ENCODE measurements at places on chromosomes 5 and 9.

DNA sequence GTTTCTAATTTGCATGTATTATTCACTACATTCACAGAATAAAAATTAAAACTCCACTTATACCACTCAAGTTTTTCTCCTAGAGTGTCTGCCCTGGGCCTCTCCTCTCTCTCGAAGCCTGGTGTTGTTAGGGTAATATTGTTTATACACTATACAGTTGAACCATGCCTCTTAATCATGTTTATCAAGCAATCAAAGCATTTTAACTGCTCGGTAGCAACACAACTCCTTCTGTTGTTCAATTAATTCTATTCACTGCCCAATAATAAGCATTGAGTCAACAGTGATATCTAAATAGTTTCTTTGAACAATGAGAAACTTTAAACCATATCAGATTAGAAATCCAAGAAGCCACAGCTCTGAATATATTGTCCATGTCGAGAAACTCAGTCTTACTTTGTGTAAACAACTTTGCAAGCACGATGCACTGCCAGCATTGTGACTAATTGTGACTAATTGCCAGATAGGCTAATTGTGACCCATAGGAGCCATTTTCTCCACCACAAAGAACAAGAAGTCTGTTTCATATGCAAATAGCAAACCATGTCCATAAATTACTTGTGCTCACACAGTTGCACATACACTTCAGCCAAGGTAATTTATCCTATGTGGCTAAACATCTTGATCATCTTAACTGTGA lies at the start of gene DNAH5:
DNAH5 (minus strand) TSS at position 129 of the 640 bp plus-strand sequence. CDS start 250 bp downstream, outside the sequence.
- no peak for DNase-seq

- DNase-seq = no peak
These were observed 419.0 kb downstream of the IRX2 start for GRCh38 chr5:2332521-2332920.

GRCh38 chr5:135492319-135492626 lies 40.1 kb upstream of the TIFAB start:
- no peak for DNase-seq

DNA sequence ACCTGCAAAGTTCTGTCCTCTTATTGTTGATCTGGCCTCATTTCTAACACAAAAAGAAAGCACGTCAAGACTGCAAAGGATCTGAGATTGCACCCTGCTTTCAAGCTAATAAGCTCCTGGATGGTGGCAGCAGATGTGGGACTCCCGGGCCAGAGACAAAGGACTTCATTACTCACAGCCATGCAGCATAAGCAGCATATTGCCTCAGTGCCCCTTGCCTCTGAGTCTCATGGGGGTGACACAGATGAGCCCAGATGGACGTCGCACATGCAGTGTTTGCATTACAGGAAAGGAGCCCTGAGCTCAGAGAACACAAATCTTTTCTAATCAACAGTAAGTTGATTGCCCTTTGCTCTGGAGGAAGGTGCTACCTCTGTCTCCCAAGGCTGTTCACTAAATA lies 105.0 kb downstream of the SLC28A3 start:
- DNase-seq = no peak

DNA sequence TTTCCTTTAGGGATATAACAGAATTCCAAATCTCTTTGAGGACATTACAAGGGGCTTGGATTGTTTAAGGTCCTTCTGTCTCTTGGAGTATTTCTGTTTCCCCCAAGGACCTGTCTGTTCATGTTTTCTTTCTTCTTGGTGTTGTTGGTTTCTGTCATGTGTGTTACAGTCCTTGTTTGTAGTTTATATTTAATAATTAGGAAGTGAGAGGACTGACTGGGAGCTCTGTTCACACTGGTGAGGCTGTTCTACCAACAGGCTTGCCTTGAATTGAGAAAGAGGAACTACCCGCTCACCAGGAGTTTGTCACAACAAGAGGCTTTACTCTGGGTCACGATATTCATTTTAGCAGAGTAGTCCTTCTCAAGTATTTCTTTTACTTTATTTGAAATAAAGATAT lies 119.2 kb upstream of the SV2C start:
- DNase-seq = no peak

- DNase-seq = no peak
These were observed 379.4 kb downstream of the GADD45G start for GRCh38 chr9:89984214-89984613.

DNA sequence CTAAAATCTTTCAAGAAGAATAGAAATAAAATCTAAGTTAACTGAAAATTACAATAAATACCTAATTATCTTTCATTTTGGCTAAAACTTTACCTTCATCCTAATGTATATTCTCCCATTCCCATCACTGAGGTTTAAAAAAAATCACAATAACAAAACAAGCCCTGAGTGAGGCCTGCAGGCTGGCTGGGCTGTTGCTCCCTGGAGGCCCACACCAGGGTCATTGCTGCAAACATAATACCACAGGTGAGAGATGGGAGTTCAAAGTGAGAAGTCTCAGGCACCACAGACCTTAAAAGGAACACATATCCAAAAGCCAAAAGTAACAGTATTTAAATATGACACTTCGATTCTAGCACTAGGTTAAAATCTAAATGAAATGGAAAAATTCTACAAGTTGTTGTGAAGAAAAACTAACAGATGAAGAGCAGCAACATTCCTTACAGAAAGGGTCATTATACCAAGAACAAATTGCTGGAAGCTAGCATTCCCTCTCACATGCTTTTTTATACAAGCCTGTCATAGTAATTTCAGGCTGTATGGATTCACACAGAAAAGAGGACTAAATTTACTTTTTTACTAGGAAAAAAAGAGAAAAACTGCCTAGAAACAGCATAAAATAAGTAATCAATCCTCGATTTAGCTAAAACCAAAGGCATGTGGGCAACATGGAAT lies 57.8 kb downstream of the AUH start:
- no peak for DNase-seq

- no peak for DNase-seq
These were observed 213.3 kb downstream of the MAN2A1 start for GRCh38 chr5:109903061-109903460.

GRCh38 chr5:76404223-76405211 lies 1.4 kb downstream of the IQGAP2 start:
- no peak for DNase-seq

- DNase-seq = no peak
These were observed 2.6 kb downstream of the IGFBPL1 start for GRCh38 chr9:38421498-38422211.

DNA sequence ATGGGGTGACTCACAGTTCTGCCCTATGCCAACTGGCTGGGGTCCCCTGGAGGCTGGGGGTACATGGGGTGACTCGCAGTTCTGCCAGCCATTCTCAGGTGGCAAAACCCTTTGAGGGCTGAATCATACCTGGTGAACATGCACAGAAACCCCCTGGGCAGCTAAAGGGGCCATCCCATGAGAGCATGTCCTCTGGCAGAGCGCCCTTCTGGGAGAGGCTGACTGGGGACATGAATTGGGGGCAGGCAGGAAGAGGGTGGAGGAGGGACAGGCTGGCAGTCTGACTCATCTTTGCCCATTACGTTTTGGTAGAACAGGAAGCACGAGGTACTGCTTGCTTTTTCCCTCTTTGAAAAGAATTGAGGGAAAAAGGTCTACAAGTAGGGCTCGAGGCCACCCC lies 16.7 kb downstream of the TRAF1 start:
- DNase-seq = no peak

GRCh38 chr5:57693488-57694305 lies 211.1 kb upstream of the ACTBL2 start:
- DNase-seq = no peak

- DNase-seq = no peak
These were observed 18.1 kb upstream of the RGMB start for GRCh38 chr5:98755406-98755805.

All from vagina (tissue), 2 donors.